Effector memory CD8-positive, alpha-beta T cell (primary cell): ENCODE measurements at places on chromosomes 5 and 9.

DNA sequence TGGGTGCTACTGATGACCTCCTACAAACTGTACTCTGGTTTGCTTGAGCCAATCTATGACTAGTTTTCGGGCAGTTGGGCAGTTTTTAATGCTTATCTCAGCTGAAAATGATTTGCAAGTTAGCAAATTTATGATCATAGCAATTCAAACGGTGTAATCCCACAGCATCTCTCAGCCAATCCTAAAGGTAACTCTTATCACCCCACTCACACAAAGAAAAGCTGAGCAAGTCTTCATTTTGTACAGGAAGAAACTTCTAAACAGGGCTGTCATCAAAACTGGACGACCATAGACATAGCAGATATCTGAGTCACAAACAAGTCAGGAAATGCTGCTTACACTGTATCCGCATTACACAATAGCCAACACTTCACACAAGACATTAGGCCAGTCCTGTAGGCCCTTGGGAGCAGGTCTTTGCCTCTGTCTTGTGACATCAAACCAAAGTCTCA lies 2.6 kb upstream of the ENC1 start:
- DNase-seq = no peak

- no peak for DNase-seq
Measured at GRCh38 chr5:93433422-93433821, 147.6 kb downstream of the NR2F1-AS1 start.

- DNase-seq = no peak
Measured at GRCh38 chr9:115957585-115957984, 196.0 kb upstream of the PAPPA start.

DNA sequence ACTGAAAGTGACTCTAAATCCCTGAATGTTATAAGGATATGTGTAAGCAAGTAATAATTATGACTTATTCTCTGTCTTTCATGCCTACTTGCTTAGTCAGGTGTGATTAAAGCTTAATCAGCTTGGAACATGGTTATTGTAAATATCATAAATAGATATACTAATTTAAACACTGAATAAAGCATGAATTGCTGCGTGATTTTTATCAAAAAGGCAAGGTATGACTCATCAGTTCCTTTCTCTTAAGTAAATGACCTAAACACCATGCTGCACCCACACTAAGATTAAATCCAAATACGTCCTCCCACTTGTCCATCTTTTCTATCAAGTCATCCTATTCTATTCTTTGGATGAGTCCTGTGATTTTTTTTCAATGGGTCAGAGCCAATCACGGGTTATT lies 124.6 kb upstream of the MTAP start:
- no peak for DNase-seq

GRCh38 chr5:143239882-143240518 lies 163.5 kb downstream of the NR3C1 start:
- DNase-seq = no peak

DNA sequence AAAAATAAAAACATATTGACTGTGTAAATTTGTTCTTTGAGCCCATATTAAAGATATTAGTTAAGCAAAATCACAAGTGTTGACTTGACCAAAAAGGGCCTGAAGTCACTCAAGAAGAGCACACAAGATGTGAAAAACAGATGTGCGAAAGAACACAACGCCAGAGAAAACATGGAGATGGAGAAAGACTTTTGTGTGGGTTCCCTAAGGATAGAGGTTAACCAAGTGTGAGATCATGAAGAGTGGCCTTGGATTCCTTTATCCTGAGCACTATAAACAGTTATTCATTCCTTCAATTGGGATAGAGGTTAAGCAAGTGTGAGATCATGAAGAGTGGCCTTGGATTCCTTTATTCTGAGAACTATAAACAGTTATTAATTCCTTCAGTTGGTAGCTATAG lies 361.8 kb downstream of the CDH18 start:
- DNase-seq = no peak

GRCh38 chr9:123866497-123866896 lies 63.4 kb downstream of the DENND1A start:
- no peak for DNase-seq

GRCh38 chr5:55136521-55136920 lies 23.4 kb upstream of the GPX8 start:
- no peak for DNase-seq

DNA sequence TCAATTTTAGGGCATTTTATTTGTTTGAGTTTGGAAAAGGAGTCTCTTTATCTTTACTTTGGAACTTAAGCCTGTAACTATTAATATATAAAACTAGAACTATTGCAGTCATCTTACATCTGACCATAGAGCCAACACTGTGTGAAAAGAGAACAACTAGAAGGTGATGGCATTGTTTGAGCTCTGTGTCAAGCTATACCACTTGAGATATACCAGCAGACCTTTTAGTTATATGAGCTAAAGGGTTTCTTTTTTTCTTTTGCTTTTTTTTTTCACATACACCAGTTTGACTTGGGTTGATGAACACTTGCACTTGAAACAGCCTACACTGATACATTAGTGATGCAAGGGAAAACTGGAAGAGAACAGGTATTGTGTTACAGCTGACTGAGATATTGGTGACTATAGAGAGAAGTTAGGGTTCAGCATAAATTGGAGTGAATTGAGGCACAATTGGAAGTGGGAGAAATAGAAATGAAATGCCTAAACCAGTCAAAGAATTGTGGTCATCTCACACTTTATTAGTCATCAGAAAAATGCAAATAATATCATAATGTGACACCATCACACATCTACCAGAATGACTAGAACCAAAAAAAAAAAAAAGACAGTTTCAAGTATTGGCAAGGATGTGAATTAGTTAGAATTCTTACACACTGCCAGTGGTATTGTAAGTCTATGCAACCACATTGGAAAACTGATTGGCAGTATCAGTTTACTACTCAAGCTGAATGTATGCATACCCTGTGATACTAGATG lies 60.9 kb downstream of the ADRB2 start:
- no peak for DNase-seq

DNA sequence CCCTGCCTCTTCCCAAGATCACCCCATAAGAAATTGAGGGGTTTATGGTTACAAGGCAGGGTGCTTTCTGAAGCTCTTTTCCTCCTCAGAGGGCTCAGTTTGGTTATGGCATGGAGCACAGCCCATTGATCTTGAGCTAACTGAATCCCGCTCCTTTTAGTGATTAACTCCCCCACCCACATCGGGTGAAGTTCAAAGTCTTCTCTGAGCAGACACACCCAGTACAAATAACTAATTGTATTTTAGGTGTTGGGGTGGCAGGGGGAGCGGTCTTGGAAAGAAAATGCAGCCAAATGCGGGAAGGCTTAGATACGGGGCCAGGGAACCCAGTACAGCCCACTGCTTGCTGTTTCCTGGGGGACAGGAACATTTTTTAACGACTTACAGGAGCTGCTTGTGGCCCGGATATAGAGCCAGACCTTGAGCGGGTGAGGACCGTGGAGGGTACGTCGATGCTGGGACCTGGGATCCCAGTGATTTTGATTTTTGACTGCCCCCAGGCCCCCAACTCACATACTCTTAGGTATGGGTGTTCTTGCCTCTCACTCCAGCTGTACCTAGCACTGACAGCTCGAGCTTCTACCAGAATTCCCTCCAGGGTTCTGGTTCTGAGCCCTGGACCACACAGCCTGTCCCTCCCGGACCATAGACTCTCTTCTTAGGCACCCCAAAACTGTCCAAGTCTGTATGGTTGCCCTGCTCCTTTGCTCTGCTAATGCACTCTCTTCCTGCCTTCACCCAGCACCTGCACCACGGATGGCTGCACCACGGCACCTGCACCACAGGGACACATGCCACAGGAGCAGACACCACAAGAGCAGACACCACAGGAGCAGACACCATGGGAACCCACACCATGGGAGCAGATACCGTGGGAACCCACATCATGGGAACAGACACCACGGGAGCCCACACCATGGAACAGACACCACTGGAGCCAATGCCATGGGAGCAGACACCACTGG lies 18.3 kb upstream of the RXRA start:
- no peak for DNase-seq

DNA sequence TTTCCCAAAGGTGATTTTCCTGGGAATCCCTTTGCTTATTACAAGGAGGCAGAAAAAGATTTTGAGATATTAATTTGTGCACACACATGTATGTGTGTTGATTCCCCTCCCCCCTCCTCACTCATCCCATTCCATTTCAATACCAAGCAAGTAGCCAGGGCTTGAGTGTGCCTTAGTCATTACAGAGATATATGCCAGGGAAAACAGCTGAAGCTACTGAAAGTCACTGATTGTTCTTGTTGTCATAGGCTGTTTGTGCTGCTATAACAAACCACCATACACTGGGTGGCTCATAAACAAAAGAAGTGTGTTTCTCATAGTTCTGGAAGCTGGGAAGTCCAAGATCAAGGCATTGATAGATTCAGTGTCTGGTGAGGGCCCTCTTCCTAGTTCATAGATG lies 158.6 kb downstream of the BAAT start:
- no peak for DNase-seq

- DNase-seq = no peak
Measured at GRCh38 chr9:37414503-37414943, 8.0 kb upstream of the GRHPR start.

GRCh38 chr5:77847129-77847460 lies 71.0 kb upstream of the TBCA start:
- DNase-seq = no peak

DNA sequence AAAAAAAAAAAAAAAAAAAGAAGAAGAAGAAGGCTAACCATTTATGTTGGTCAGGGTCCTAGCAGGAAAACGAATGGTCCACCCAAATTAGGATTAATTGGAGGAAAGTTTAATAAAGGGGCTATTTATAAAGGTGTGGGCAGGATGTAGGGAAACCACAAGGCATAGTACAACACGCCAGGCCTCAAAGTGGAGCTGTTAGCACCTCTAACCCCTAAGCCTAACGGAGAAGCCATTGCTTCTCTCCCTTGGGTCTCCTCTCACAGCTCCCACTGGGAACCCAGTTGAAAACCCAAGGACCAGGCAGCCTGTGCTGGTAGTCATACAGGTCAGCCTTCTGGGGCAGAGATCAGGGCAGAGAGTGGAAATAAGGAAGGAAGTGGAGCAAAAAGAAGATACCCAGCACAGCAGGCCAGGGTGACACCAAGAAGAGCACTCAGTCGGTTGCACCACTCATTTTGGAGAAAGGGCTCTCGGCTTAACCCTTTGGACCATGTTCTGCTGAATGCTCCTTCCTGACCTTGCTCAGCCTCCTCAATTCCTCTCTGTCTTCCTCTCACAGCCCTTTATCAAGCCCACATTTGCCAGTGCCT lies 8.8 kb upstream of the GLIPR2 start:
- DNase-seq = no peak

DNA sequence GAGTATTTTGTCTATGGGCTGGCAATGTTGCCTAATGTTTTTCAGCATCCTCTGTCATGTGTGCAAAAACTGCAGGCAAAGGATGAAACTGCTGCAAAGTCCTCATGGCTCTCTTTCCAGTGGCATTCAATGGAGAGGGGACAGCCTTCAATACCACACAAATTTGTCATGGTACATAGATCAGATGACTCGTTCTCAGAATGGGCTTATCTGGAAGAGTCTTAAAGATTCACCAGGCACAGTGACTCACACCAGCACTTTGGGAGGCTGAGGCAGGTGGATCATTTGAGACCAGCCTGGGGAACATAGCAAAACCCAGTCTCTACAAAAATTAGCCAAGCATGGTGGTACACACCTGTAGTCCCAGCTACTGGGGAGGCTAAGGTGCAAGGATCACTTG lies 5.3 kb downstream of the CDKN2AIPNL start:
- no peak for DNase-seq

DNA sequence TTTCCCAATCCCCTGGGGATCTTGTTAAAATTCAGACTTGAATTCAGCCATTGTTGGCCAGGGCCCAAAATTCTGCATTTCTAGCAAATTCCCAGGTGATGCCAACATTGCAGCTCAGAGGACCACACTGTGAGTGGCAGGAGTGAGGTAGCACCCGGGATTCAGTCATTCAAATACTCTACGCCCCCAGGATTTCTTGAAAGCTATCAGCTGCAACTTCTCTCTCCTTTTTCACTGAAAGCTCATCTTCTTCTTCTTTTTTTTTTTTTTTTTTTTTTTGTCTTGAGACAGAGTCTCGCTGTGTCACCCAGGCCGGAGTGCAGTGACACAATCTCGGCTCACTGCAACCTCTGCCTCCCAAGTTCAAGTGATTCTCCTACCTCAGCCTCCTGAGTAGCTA lies 19.3 kb upstream of the ANKH start:
- DNase-seq = no peak

GRCh38 chr5:97124335-97124734 lies 18.1 kb downstream of the LIX1 start:
- no peak for DNase-seq

GRCh38 chr9:123150708-123151503 lies 117.4 kb downstream of the GPR21 start:
- DNase-seq = no peak
